Stimulated activated CD4-positive, alpha-beta T cell treated with anti-CD3 and anti-CD28 coated beads, TNF-alpha, amount 100 ng/mL, for 48 hours (primary cell): ENCODE measurements at places on chromosomes 16 and 17.

- no peak for DNase-seq
Observed at GRCh38 chr16:87492291-87492630, 563 bp downstream of the ZCCHC14 start.

DNA sequence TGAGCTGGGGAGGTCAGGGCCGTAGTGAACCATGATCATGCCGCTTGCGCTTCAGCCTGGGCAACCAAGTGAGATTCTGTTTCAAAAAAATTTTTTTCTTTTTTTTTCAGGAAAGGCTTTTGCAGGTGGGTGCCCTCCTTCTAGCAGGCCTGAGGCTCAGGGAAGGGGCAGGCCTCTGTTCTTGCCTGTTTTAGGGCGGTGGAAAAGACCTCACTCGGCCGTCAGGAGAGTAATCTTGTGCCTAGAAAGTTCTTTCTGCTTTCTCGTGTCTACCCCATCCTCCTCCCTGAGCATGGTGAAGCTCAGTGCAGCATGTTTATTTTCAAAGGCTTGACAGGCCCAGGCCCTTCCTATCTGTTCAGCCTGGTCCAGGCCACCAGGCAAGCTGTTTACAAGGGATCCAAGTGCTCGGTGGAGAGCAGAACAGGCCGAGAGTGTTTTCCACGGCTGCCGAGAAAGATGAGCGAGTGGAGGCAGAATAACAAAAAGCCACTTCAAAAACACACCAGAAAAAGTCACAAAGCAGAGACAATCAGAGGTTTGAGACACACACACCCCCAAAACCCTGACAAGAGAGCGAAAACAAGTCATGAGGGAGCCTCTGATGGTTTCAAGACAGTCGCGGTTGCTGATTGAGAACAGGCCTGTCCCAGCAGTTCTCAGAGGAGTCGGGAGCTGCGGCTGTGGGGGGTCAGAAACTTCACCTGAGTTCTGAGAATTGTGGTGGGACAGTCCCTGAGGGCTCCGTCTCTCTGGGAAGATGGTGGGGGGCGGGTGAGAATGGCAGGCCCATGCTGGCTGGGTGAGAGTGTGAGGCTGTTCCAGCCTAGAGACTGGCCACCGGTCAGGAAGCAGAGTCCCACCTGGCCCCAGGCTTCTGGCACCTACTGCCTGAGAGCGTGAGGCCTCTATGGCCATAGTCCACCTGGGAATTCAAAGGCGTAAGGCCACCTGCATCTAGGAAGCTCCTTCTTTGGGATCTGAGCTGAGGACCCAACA is 37.5 kb upstream of the CCR7 start:
- DNase-seq: peak; percentile 70

- no peak for DNase-seq
Observed at GRCh38 chr17:78114831-78115723, 13.5 kb downstream of the TMC6 start.

DNA sequence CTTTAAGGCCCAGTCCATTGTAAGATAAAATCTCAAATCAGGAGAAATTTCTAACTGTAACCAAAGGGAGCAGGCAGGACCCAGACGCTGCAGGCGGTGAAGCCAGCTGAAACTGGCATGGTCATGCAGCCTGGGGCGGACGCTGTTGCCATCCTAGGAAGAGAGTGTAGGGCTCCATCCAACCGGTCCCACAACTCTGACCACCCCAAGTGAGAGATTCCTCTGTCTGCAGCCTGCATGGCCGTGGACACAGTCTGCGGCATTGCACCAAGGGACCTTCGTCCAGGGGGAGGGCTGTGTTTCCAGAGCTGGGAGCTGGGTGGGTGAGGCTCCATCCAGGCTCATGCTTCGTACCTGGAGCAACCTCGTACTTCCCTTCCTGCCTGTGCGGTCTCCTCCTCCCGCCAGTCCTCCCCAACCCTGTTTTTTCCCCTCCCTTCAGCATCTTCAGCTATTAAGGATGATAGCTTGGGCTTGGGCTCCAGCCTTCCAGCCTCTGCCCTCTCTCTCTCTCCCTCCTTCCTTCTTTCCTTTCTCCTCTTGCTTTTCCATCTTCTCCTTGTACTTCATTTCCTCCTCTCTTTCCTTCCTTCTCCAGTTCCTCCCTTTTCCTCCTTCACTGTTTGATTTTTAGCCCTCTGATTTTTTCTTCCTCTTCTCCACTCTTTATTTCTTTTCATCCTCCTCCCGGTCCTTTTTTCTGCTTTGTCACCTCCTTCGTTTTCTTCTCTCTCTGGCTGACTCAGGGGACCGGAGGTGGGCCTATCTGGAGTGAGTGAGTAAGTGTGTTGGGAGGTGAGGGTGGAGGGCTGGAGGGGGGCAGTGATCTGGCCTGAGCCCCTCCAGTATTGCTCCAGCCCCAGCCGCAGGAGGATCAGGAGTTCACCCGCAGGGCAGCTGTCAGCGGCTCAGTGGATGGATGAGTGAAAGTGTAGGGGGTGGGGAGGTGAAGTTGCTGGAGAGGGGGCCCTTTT is 17.0 kb upstream of the LHX1 start:
- no peak for DNase-seq

- no peak for DNase-seq
Observed at GRCh38 chr16:85187447-85187846, 75.2 kb upstream of the CIBAR2 start.

DNA sequence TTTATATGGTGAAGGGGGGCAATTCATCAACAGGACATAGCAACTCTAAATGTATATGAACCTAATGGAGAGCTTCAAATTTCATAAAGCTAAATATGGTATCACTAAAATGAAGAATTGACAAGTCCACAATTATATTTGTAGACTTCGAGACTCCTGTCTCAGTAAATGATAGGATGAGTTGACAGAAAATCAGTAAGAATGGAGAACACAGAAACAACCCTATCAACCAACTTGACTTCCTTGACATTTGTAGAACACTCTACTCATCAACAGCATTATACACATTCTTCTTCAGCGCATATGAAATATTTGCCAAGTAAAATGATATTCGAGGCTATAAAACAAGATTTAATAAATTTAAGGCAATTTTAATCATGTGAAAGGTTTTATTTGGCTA is 322.9 kb upstream of the MAF start:
- no peak for DNase-seq

- DNase-seq: no peak
Observed at GRCh38 chr16:10362077-10362863, 23.6 kb upstream of the ATF7IP2 start.

- DNase-seq: no peak
Observed at GRCh38 chr16:72480911-72481310, 309.0 kb upstream of the PMFBP1 start.

GRCh38 chr17:66916946-66917345 is 47.6 kb upstream of the CACNG4 start:
- no peak for DNase-seq
